Upper lobe of right lung (tissue), 1 donor: ENCODE measurements at places on chromosomes 1 and 21. TPM values are rescaled to one million over a fixed set of nuclear protein-coding genes. Genes with fewer than 3 reads are reported as not detected.

DNA sequence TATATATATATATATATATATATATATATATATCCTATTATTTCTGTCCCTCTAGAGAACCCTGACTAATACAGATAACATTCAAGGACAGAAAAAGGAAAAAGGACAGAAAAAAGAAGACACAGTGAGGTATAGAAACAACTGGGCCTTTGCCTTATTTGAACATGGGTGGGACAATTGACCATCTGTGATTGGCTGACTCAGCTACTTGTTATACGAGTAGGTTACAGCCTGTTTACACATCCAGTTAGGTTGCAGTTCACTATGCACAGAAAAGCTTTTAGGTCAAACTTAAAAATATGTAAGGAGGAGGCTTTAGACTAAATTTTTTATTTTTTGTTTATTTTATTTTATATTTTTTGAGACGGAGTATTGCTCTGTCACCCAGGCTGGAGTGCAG lies 39.8 kb upstream of the RGS8 start:
- no peaks in the 10 kb centered on the region for H3K27me3 ChIP-seq
- no peak for DNase-seq
- H3K4me3 ChIP-seq: no peak overlapping the region
- no peaks in the 10 kb centered on the region for H3K4me1 ChIP-seq

- H3K27ac ChIP-seq: no peak overlapping the region
- H3K36me3 ChIP-seq: peaks cover 93% of the 10 kb centered on the region
- no peak overlapping the region for H3K4me3 ChIP-seq
These were observed 30.1 kb downstream of the PCNT start for GRCh38 chr21:46354046-46354445.

GRCh38 chr21:45011911-45012661 lies 62.3 kb upstream of the ADARB1 start:
- no peak overlapping the region for H3K4me3 ChIP-seq
- peaks cover 7% of the 10 kb centered on the region for H3K27me3 ChIP-seq
- DNase-seq: peak; percentile 61
- no peak overlapping the region for H3K27ac ChIP-seq
- no peaks in the 10 kb centered on the region for H3K36me3 ChIP-seq

GRCh38 chr1:37606481-37607263 lies 10.9 kb upstream of the GNL2 start:
- no peak overlapping the region for H3K4me3 ChIP-seq
- no peak for DNase-seq
- peak overlapping the region; percentile 67 for H3K27ac ChIP-seq
- H3K4me1 ChIP-seq: peaks cover 13% of the 10 kb centered on the region
- H3K27me3 ChIP-seq: no peaks in the 10 kb centered on the region
- no peaks in the 10 kb centered on the region for H3K36me3 ChIP-seq

GRCh38 chr1:202086579-202087350 lies 36.0 kb upstream of the GPR37L1 start:
- H3K27ac ChIP-seq: no peak overlapping the region
- DNase-seq: no peak
- H3K4me1 ChIP-seq: no peaks in the 10 kb centered on the region
- H3K36me3 ChIP-seq: no peaks in the 10 kb centered on the region
- no peak overlapping the region for H3K4me3 ChIP-seq

GRCh38 chr1:48338257-48338656 lies 115.7 kb downstream of the SLC5A9 start:
- no peak overlapping the region for H3K4me3 ChIP-seq
- H3K27me3 ChIP-seq: no peaks in the 10 kb centered on the region
- DNase-seq: no peak
- H3K27ac ChIP-seq: no peak overlapping the region
- H3K4me1 ChIP-seq: no peaks in the 10 kb centered on the region

DNA sequence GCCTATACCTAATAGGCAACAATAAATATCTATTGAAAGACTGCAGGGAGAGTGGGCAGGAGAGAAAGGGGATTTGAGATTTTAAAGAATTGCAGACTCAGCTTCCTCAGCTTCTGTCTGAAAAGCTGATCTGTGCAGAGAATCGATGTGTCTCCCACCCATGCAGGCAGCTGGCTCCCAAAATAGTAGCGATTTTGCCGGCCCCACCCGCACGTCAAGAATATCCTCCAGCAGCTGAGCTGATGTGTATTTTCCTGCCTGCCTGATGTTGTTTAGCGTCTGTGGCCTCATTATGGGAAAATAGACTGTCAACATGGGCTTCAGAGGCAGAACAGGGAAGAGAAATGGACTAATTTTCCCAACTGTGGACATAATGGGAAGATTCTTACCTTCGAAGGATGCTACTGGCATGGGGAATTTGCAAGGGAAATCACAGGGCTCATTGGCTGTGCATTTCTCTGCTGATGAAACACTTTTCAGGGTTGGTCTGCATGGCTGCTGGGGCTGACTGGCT lies 699.8 kb downstream of the PTPRU start:
- no peak overlapping the region for H3K4me3 ChIP-seq
- no peaks in the 10 kb centered on the region for H3K4me1 ChIP-seq
- no peaks in the 10 kb centered on the region for H3K36me3 ChIP-seq
- peaks cover 22% of the 10 kb centered on the region for H3K27me3 ChIP-seq

DNA sequence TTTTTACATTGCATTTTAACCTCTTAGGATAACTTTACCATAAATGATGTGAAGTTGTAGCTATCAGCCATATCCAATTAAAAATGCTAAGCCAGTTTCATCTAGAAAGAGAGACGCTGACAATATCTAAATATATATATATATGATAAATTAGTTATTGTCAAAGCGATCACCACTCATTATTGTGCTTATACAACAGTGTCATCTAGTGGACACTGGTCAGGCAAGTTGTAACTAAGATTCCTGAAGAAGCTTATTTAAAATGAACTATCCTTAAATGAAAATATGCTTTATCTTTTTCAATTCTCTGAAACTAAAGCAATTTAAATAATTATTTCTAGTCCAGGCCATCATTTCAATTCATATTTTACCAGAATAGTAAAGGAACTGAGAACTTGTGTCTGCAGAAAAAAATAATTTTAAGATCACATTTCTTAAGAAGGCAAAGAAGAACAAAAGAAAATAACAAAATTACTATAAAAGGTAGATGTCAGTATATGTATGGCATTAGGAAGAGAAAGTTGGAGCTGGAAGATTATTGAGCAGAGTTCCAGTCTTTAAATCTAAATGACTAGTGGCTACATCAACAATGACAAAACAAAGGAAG lies 193.3 kb upstream of the SNX7 start:
- H3K4me3 ChIP-seq: no peak overlapping the region
- no peaks in the 10 kb centered on the region for H3K36me3 ChIP-seq
- no peak for DNase-seq

DNA sequence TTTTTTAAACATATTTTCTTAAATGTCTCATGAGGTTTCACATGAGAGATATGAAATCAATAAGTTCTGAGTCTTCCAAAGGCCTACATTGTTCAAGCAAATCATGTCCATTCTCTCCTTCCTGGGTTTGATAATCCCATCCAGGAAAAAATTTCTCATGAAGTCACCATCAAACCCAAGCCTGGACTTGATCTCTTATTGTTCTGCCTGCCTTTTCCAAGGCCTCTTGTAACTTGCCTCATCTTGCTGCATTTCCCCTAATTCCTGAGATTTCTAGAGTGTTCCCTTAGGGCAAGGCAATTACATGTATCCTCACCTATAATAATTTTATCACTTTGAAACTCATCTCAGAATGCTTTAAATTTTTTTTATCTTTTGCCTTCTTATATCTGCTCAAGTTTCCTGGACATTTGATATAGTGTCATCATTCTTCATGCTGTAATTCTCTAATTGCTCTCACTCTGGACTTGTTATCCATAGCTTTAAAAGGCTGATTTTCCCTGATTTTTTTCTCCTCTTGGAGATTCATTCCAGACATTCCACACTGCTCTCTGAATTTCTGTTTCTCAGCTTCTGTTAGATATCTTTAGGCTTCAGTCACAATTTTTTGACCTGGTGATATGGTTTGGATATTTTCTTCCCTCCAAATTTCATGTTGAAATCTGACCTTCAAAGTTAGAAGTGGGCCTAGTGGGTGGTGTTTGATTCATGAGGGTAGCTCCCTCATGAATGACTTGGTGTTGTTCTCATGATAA lies 126.4 kb downstream of the LRRC7 start:
- H3K27ac ChIP-seq: no peak overlapping the region
- DNase-seq: no peak
- no peaks in the 10 kb centered on the region for H3K27me3 ChIP-seq
- no peaks in the 10 kb centered on the region for H3K4me1 ChIP-seq

DNA sequence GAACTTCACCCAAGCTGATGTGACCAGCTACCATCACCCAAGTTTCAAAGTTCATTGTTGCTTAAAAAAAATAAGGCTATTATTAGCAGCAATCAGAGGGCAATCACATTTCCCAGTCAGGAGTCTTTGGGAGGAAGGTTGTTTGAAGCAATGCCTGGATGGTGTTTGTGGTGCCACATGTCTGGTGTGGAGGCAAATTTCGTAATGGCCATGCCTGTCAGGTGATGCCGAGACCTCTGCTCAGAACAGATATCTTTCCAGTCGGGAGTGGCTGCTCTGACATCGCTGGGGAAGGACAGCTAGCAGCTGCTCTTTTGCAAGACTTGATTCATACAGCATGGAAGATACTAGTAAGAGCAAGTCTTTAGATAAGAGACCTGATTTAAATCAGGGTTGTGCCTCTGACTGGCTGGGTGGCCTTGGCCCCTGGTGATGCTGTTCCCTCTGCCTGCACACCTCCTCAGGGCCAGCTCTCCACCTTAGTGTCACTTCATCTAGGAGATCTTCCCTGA lies 187.8 kb upstream of the JUN start:
- DNase-seq: no peak
- H3K27me3 ChIP-seq: no peaks in the 10 kb centered on the region
- H3K4me1 ChIP-seq: peaks cover 23% of the 10 kb centered on the region
- no peak overlapping the region for H3K4me3 ChIP-seq
- H3K27ac ChIP-seq: no peak overlapping the region

DNA sequence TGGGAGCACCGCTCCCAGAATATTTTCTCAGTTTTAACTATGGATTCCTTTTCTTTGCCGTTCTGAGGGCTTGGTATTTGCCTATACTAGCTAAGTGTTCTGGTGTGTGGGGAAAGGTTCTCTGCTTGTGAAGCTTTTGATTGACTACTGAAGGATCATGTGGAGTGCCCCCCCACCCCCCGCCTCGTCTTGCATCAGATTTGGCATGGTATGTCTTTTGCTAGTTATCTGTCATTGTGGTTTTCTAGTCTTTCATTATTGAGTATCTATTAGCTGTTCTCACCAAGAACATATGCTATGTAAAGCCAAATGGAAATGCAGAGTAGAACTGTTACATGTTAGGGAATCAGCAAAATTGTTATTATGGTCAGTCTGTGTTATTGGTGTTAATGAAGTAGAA lies 58.3 kb downstream of the MACF1 start:
- DNase-seq: no peak
- no peaks in the 10 kb centered on the region for H3K27me3 ChIP-seq
- H3K4me3 ChIP-seq: no peak overlapping the region
- H3K36me3 ChIP-seq: peaks cover 26% of the 10 kb centered on the region

DNA sequence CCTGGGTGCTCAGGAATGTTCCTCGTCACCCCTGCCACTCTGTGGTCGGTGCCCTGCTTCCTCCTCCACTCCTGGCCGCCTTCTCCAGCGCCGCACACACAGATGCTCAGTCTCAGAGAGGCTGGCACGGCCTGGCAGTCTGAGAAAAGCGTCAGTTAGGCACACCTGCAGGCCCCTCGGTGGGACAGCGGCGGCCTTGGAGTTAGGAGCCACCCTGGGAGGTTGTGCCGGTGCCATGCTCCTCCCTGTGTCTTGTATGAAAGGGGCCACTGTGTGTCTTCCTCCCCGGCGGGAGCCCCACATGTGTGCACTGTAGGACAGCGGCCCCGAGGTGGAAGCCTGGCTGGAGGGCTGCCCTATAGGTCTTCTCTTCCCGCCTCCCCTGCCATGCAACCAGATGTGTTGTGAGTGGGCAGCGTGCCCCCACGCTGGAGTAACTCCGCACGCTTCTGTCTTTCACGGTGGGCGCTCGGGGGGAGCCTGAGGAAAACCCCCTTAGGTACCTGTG lies 145.2 kb downstream of the PGBD5 start:
- no peaks in the 10 kb centered on the region for H3K4me1 ChIP-seq
- DNase-seq: peak; percentile 54
- peaks cover 36% of the 10 kb centered on the region for H3K36me3 ChIP-seq
- no peak overlapping the region for H3K4me3 ChIP-seq
- no peaks in the 10 kb centered on the region for H3K27me3 ChIP-seq
- no peak overlapping the region for H3K27ac ChIP-seq

DNA sequence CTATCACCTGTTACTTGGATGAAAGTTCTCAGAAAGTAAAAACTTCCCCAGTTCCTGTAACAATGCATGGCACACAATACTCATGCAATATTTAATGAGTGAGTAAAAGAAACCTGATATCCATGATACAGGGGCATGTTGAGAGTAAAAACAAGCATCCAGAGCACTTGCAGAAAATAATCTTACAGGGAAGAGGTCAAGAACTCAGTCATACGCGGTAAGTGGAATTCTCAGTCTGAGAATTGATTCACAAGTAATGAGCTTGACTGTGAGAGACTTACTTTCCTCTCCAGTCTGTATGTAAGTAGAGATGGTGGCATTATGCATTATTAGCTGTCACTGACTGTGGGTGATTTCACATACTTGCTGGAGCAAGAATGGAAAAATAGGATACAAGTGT lies 976.9 kb downstream of the BRINP3 start:
- H3K27ac ChIP-seq: no peak overlapping the region
- no peaks in the 10 kb centered on the region for H3K27me3 ChIP-seq
- no peak for DNase-seq
- no peaks in the 10 kb centered on the region for H3K36me3 ChIP-seq
- no peaks in the 10 kb centered on the region for H3K4me1 ChIP-seq

- H3K27ac ChIP-seq: peak overlapping the region; percentile 20
- no peak for DNase-seq
- H3K27me3 ChIP-seq: no peaks in the 10 kb centered on the region
- no peak overlapping the region for H3K4me3 ChIP-seq
- H3K4me1 ChIP-seq: peaks cover 8% of the 10 kb centered on the region
- peaks cover 23% of the 10 kb centered on the region for H3K36me3 ChIP-seq
These were observed 121.7 kb downstream of the DHRS3 start for GRCh38 chr1:12496154-12496961.

DNA sequence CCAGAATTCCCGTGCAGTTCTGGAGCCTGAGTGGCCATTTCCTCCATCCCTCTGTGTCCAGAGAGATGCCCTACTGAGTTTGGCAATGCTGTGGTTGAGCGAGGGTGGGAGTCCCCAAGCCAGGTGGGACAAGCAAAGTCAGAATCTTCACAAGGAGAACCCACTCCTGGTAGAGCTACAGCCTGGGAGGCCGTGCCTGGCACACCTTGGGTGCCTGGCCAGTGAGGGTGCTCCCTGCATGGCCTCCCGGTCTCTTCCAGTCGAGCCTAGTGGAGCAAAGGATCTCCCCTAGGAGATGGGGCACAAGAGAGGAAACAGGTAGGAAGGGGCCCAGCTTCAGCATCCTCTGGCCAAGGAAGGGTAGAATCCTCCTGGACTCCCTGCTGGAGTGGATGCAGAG lies 57.9 kb downstream of the H3-3A start:
- no peak overlapping the region for H3K27ac ChIP-seq
- H3K36me3 ChIP-seq: no peaks in the 10 kb centered on the region
- H3K4me1 ChIP-seq: peaks cover 6% of the 10 kb centered on the region
- H3K27me3 ChIP-seq: no peaks in the 10 kb centered on the region
- H3K4me3 ChIP-seq: no peak overlapping the region
- DNase-seq: no peak

Gene PAQR6
- total RNA-seq: 1.9 TPM

Gene TTLL7
- 16.2 TPM for total RNA-seq

Gene HCRTR1
- not detected for total RNA-seq

Gene LCE2C
- not detected for total RNA-seq

Gene ANGPTL3
- not detected for total RNA-seq

Gene TNFRSF1B
- 62.4 TPM for total RNA-seq

Gene SLC22A15
- 25.7 TPM for total RNA-seq

Gene ATF3
- 28.9 TPM for total RNA-seq

Gene PLPP3
- total RNA-seq: 124 TPM

Gene ALPL
- 164 TPM for total RNA-seq
